ENCODE measurements at places on chromosomes 1 and 21.

DNA sequence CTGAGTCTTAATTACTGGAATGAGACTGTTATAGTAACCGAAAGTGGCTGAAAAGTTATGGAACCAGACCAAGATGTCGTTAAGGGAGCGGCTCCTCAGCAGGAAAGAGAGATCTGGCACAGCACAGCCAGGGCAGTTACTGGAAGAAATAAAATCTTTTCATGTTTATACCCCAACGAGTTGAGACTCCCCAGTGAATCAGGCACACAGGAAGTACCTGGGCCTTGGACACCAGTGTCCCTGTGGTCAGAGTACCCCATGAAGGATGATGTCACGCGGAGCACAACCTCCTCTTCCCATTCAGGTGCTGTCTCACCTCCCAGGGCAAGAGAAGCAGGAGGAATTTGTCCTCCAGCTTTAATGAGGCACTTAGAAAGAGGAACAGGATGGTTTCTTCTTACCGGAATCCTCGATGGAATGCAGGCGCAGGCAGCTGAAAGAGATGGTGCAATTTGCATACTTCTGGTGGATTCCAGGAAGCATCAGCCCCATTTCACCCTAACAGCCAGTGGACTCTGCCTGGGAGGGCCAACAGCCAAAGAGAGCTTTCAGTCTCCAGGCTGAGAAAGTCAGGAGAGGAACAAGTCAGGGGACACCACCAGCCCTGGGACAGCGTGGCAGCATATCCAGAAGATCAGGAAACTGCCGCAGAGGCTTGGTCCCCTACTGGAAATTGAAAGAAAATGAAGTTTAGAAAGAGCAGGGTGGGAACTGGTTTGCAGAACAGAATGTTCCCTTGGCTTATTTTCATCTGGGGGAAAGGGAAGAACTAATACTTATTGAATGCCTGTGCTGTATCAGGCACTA, 35.9 kb upstream of the CTTNBP2NL start:
- no peak for DNase-seq

DNA sequence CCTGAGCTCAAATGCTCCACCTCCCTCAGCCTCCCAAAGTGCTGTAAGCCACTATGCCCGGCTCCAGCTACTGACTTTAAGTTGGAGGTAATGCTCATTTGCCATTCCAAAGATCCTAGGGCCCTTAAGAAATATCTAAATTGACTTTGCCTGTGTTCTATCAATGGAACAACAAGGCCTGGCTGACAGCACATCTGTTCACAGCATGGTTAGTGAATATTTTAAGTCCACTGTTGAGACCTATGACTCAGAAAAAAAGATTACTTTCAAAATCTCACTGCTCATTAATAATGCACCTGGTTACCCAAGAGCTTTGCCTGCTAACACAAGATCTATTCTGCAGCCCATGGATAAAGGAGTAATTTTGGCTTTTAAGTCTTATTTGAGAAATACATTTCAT, 3.5 kb upstream of the SSX2IP start:
- no peak for DNase-seq

GRCh38 chr21:29193072-29193471, 62.6 kb downstream of the MAP3K7CL start:
- DNase-seq, result no peak

GRCh38 chr1:172698224-172698623, 39.3 kb downstream of the FASLG start:
- DNase-seq, result no peak

GRCh38 chr1:10074059-10074851, 41.5 kb downstream of the UBE4B start:
- no peak for DNase-seq

DNA sequence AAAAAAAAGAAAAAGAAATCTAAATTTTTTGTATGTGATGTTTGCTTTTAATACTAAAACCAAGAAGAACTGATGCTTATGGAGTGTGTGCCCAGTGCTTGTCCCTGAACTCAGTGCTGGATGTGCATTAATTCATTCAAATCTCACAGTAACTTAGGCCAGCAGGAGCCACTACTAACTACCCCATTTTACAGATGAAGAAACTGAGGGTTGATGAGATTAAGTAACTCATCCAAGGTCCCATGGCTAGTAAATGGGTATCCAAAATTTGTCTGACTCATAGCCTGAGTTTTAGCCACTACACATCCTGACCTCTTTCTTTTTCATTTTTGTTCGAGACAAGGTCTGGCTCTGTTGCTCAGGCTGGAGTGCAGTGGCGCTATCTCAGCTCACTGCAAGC, 127.9 kb downstream of the CCDC185 start:
- DNase-seq, result no peak

- DNase-seq, result no peak
Measured at GRCh38 chr21:44086636-44087425, 20.4 kb upstream of the PWP2 start.

GRCh38 chr1:15957221-15958095, 18.4 kb downstream of the ZBTB17 start:
- no peak for DNase-seq

- DNase-seq, result no peak
Measured at GRCh38 chr1:82931006-82931405, 1067.9 kb downstream of the TTLL7 start.

GRCh38 chr1:224710196-224710595, 94.1 kb downstream of the CNIH3 start:
- no peak for DNase-seq

DNA sequence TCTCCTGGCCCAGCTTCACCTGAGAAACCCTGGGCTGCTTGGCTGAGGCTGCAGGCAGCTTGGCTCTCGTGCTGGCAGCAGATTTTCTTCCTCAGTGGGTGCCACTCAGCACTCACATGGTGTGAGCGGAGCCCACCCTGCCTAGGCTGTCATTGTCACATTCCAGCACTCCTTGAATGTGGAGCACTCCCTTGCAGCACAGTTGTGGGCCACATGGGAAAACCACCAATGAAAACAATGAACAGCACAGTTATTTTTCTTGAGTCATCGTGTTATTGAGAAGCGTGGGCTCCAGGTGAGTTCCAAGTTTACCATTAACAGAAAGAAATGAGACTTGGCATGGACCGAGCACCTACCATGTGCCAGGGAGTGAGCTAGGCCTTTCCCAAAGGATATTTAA, 27.2 kb upstream of the TRIM67 start:
- DNase-seq, result no peak

GRCh38 chr1:48794816-48795215, 18.1 kb upstream of the BEND5 start:
- no peak for DNase-seq

DNA sequence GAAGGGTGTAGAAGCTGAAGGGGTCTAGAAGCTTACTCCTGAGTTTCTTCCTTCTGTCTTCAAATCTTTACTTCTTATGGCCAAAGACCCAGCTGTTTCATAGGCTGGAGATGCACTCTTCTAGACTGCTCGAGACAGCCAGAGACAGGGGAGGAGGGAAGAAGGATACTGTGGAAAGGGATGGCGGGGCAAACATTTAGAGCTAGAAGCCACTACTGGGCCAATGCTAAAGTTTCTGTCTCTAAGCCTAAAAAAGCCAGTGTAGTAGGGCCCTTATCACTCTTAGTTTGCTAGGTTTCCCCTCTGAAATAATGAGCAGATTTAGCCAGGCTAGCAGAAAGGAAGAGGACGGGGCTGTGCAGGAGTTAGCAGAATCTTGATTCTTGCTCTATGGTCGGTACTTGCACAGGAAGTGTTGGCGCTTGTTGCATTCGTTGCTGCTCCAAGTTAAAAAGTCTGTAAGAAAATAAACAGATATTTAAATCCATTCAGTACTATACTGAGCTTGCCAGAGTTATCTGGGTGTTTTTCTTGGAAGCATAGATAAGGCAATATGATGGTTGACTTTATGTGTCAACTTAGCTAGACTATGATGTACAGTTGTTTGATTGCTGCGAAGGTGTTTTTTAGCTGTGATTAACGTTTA, 16.9 kb downstream of the REG4 start:
- no peak for DNase-seq

DNA sequence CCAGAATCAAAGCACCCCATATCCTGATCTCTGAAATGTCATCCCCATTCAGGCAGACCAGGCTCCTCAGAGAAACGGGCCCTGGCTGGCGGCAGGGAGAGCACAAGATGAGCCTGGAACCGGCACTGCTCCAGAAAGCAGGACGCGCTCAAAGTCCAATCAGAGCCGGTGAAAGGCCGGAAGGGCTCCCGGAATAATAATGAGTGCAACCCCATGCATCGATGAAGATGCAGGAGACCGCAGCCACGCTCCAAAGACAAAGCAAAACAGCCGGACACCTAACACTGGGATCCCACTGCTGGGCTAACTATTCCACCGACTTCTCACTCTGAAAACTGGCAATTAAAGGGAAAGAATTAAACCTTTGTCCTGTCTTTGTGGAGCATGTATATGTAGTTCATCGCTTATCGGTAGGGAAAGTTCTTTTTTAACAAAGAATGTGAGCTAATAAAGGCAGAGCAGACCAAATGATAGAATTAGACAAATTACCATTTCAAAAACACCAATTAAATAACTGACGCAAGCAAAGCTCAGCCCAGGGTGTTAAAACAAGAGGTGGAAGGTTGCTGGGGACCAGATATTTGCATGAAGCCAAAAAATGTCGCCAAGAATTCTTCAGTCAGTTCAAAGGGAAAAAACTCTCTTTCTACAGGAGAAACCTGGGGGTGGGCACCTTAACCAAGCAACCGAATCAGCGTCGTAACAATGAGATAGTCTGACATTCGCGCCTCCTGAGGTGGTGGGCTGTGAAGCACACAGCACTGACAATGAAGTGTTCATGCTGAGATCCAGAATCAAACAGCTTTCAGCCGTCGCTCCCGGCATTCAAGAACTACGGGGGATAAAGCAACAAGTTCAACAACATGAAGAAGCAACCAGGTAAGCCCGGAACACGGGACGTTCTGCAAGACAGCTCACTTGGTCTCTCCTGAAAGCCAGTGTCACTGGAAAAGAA, 95.2 kb downstream of the NPHP4 start:
- DNase-seq, result no peak

DNA sequence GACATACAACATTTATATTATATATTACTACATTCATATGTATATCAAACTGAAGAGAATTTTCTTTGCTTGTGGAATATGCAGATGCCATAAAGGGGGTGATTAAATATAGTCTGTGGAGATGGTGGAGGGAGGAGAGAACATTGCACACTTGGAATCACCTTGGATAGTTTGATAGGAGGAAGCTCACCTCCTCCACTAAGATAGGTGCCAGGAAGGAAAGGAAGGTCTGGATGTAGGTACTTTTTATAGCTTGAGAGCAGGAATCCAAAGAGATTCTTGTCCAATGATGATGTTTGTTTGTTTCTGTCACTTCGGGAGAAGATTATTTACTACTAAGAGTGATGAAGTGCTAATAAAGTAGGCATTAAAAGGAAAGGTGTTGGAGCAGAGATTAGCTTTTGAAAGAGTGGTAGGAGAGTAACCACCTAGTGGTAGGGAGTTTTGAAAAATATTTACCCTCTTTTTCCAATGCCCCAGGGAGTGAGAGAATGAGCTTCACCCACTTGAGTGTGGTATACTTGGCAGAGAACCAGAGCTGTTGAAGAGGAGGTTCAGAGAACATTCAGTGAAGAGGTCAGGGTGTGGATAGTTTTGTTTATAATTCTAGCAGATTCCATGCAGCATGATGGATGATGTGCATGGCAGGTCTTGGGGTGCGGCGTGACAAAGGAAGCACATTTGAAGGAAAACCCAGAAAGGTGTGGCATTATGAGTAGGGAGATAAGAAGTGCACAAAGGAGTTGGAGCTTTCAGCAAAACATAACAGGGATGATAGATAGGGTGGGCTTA, 145.0 kb downstream of the PATJ start:
- no peak for DNase-seq

DNA sequence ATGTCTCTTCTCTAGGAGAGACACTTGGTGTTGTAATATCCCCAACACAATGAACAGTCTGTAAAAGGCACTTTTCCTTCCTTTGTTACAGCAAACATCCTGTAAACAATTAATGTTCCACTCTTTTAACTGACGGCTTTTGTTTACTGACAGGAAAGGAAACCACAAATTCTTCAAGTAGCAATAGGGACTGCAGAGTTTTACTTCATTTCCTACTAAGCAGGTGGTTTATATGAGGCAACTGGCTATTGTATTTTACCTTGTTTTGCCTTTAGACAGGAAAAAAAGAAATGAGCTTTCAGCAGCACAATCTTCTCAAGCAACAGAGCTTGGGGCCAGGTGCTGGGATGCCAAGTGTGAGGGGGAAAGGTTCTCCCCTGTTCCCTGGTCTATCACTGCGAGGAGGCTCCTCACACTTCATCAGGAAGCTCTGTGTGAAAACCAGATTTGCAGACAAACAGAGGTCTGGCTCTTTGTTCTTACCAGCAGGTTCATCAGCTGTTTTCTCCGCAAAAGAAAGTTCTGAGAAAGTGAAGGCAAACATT, 51.2 kb downstream of the SIPA1L2 start:
- no peak for DNase-seq

- no peak for DNase-seq
Measured at GRCh38 chr1:193104502-193104906, 710 bp downstream of the GLRX2 start.

- no peak for DNase-seq
Measured at GRCh38 chr1:3093898-3094626, 25.1 kb downstream of the PRDM16 start.

DNA sequence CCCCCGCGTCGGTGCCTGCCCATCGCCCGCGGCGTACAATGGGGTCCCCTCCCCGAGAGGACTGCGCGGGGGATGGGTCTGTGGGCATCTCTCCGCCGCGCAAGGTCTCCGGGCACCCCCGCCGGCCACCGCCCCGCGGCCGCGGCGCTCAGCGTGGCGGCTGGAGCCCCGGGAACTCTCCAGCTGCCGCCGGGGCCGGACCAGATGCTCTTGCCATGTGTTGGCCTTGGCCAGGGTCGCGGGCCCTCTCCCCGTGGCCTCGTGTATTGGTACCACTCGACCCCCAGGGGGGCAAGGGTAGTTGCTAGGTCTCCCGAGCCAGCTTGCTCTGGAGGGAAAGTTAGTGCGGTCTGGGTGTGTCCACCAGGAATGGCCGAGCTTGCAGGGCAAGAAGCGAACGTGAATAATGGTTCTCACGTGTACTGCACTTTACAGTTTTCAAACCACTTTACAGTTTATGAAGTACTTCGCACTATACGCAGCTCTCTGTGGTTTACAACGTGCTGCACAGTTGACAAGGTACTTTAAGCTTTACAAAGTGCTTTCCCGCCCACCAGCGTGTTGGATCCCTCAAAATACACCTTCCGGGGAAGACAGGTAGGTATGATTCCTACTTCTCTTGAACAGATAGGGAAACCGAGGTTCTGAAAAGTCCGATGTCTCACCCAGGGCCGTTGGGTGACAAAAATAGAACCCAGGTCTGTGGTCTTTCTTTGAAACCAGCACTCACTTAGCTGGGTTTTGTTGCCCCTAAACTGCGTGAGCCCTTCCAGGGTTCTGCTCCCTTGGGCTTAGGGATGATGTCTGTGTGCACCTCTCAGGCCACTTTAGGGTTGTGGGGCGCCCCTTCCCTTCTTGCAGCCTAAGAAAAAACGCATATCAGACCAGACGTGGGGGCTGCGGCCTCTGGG, 1.2 kb downstream of the EPHB2 start:
- no peak for DNase-seq

GRCh38 chr1:224800486-224801119, 128.9 kb upstream of the DNAH14 start:
- DNase-seq, result no peak

- no peak for DNase-seq
Measured at GRCh38 chr1:51131185-51131584, 29.2 kb downstream of the C1orf185 start.

Data from NCI-H1930 (cell line).